Anterior cingulate cortex (tissue), 58 donors: ENCODE measurements at places on chromosomes 4 and X.

GRCh38 chr4:165592386-165592785 lies 213.6 kb downstream of the CPE start:
- no peak for DNase-seq

DNA sequence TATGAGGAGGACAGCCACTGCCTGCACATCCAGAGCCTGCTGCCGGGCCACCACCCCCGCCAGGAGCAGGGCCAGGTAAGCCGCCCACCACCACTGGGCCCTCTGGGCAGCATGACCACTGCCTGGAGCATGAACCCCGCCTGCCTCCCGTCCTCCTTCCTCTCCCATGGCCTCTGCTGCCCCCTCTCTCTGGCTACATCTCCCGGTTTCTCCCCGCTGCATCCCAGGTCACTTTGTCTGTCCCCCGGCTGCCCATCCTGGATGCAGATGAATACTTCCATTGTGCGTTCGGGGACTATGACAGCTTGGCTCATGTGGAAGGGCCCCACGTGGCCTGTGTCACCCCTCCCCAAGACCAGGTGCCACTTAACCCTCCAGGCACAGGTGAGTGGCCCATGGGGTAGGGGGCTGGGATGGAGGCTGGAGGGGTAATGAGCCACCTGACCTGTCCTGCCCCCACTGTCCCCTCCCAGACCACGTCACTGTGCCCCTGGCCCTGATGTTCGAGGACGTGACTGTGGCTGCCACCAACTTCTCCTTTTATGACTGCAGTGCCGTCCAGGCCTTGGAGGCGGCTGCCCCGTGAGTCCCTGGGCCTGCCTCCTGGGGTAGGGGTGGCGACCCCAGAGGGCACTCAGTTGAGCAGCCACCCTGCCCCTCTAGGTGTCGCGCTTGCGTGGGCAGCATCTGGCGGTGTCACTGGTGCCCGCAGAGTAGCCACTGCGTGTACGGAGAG lies 6.0 kb downstream of the PLXNB3 start:
- no peak for DNase-seq

DNA sequence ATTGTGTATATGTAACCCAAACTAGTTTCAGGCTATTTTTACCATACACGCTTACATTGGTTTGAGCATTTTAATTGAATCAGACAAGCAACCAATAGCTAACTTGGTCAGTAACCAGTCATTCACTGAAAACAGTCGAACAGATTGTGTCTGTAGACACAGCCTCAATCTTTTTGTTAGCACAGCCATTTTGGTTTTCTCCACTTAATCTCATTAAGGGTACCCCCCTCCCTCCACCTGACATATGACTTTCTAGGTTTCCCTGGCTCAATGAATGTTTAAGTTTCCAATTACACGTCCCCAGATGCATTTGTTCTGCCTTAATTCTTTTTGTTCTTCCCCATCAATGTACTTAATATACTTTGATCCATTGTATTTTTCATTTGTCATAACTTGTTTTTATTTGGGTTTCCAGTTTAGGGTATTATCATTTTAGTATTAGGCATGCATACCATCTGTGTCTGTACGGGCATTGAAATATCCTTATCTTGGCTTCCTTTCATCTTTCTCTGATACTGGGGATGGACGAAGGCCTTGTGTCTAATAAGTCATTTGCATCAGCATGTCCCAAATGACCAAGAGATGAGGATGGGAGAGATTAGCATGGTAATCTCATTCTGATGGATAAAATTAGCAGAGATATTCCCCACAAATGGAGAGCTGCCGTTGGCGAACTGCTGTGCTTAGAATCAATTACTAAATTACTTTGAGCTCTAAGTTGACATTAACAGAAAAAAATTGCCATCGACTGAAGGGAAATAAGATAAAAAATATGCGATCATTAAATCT lies 35.9 kb upstream of the PHOX2B start:
- no peak for DNase-seq

- no peak for DNase-seq
These were observed 159.3 kb downstream of the PTCHD1 start for GRCh38 chrX:23493941-23494374.

- DNase-seq = no peak
These were observed 203.8 kb upstream of the NRK start for GRCh38 chrX:105618393-105619101.

DNA sequence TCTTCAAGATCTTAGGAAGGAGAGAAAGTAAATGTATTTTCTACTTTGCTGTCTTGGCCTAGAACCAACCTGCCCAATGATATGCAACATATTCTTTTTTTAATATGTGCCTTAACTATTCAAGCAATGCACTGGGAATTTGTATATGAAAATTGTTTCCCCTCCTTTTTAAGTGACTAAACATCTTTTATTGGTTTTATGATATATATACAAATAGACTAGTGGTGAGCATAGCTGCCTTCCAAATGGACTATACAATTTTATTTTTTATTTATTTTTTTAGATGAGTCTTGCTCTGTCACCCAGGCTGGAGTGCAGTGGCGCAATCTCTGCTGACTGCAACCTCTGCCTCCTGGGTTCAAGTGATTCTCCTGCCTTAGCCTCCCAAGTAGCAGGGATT lies 10.3 kb downstream of the NOCT start:
- no peak for DNase-seq

GRCh38 chr4:36280555-36280954 lies 861 bp upstream of the DTHD1 start:
- no peak for DNase-seq

- no peak for DNase-seq
These were observed 728.7 kb upstream of the SLIT2 start for GRCh38 chr4:19522966-19523365.

GRCh38 chr4:98617358-98618047 lies 40.9 kb downstream of the TSPAN5 start:
- DNase-seq = no peak
